Vagina (tissue), 2 donors: ENCODE measurements at places on chromosomes 5 and 9. TPM values are rescaled to one million over a fixed set of nuclear protein-coding genes. Genes with fewer than 3 reads are reported as not detected.
A peak's percentile ranks its signal among the peaks of the same experiment; 100 is the strongest.

- DNase-seq: peak; percentile 91
Observed at GRCh38 chr9:34375901-34376595, 650 bp downstream of the MYORG start.

DNA sequence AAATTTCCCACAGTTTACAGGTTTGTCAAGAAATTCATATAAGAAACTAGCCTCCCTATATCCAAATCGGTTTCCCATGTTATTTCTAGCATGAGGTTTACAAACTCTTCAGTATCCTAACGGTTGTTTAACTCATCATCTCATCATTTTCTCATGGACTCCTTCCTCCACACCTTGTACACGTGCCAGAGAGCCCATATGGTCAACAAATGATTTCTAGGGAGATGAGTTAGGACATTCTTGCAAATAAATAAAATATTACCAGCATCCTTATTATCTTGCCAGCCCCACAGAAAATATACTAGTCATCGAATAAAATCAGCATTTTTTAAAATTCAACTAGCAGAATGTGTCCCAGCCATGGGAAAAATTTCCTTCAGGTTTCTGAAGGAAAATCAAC is 285.2 kb downstream of the EBF1 start:
- no peak for DNase-seq

- no peak for DNase-seq
Observed at GRCh38 chr5:103840600-103840999, 278.0 kb upstream of the NUDT12 start.

- DNase-seq: no peak
Observed at GRCh38 chr5:179901915-179902762, 5.6 kb downstream of the TBC1D9B start.

GRCh38 chr5:58775701-58776262 is 192.9 kb downstream of the RAB3C start:
- no peak for DNase-seq

GRCh38 chr5:95652849-95653248 is 6.3 kb downstream of the RFESD start:
- no peak for DNase-seq

- no peak for DNase-seq
Observed at GRCh38 chr5:72347801-72348308, 27.7 kb downstream of the PTCD2 start.

PDLIM4 gene
- 76.4 TPM for total RNA-seq

VLDLR gene
- total RNA-seq: 4.7 TPM
